H9 (cell line): ENCODE measurements at places on chromosomes 1 and 21. TPM values are rescaled to one million over a fixed set of nuclear protein-coding genes. Genes with fewer than 3 reads are reported as not detected.
A peak's percentile ranks its signal among the peaks of the same experiment; 100 is the strongest.

Gene AK5
- 2.5 and 2.6 TPM in 2 replicates for total RNA-seq

Gene PFDN2
- 71.8 and 76.1 TPM in 2 replicates for total RNA-seq

Gene CELA3A
- total RNA-seq, result not detected in 2 replicates

Gene IL12RB2
- total RNA-seq, result 0.77 and 0.88 TPM in 2 replicates

Gene TMEM39B
- total RNA-seq, result 25.0 and 27.4 TPM in 2 replicates

DNA sequence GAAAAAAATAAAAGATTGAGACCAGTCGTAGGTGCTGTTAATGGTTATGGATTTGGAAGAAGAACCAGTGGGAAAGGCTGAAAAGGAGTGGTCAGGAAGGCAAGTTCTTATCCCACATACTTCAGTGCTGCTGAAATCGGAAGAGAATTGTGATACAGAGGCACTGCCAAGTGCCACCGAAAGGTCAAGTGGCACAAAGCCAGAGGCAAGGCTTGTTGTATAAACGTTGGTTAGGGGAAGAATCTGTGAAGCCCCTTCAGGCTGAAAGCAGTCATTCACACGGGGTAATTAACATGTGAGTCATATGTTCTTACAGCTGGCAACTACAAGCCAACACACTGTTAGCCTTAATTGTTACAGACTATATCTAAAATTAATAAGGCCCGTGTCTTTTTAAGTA lies 48.8 kb downstream of the ZBTB40 start:
- no peak for DNase-seq

- no peak for DNase-seq
Measured at GRCh38 chr1:192506741-192507155, 68.8 kb upstream of the RGS1 start.

- no peak for DNase-seq
Measured at GRCh38 chr1:4838231-4838630, 183.8 kb downstream of the AJAP1 start.

GRCh38 chr1:43573066-43573800 lies 42.5 kb downstream of the PTPRF start:
- no peak for DNase-seq

GRCh38 chr1:26900815-26901511 lies 696 bp upstream of the GPATCH3 start:
- no peak for DNase-seq

DNA sequence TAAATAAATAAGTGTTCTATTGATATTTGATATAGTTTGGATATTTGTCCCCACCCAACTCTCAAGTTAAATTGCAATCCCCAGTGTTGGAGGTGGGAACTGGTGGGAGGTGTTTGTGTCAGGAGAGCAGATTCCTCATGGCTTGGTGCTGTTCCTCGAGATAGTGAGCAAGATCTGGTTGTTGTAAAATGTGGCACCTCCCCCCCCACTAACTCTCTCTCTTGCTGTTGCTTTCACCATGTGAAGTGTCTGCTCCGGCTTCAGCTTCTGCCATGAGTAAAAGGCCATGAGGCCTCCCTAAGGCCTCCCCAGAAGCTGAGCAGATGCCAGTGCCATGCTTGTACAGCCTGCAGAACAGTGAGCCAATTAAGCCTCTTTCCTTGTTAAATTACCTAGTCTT lies 20.8 kb downstream of the FRRS1 start:
- DNase-seq, result no peak

- peak; percentile 59 for DNase-seq
Measured at GRCh38 chr1:47434051-47434842, 3.6 kb upstream of the FOXD2 start.

- no peak for DNase-seq
Measured at GRCh38 chr1:151494741-151495281, 16.4 kb upstream of the CGN start.

DNA sequence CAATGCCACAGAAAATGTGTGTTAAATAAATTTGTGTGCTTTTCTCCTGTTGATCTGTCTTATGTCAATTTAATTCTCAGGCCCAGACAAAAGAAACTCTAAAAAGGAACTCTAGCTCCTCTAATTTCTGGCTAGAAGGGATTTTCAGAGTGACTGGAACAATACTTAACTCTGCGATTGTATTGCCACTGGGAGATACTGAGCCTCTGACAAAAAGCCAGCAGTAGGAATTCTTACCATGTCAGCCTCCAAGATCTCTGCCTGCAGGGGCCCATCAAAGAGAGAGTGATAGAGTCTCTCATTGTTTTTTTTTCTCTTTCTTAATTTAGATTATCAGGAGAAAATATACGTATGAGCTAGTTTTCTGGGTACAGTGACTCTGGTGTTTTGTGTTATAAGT lies 1165.7 kb downstream of the BRINP3 start:
- DNase-seq, result no peak

GRCh38 chr1:55610203-55610602 lies 395.0 kb upstream of the USP24 start:
- no peak for DNase-seq

DNA sequence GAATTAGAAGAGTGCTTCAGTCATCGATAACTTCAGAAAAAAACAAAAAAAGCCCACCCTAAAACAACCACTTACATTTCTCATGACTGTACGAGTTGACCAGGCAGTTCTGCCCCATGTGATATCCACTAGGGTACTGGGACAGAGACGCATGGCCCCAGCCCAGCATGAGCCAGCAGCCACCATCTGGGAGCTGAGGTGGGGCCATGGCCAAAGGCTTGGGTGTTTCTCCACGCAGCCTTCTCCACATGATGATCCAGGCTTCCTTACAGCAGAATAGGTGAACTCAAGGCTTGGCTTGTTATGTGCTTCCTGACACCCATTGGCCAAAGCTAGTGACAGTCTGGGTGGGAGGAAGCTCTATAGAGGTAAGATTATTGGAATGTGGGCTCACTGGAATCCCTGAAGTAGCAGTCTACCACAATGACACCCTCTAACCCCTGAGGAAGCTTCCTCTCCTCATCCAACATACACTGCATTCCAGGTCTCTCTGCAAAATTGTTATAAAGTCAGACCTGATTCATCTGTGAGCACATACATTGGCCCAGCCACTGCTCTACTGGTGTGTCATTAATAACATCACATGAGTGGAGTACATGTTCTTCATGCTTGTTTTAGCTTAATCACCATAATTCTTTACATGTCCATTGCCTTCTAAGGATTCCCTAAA lies 66.3 kb upstream of the NTPCR start:
- no peak for DNase-seq
